Hypothalamus (tissue), 51 donors: ENCODE measurements at places on chromosomes 2 and 18.

DNA sequence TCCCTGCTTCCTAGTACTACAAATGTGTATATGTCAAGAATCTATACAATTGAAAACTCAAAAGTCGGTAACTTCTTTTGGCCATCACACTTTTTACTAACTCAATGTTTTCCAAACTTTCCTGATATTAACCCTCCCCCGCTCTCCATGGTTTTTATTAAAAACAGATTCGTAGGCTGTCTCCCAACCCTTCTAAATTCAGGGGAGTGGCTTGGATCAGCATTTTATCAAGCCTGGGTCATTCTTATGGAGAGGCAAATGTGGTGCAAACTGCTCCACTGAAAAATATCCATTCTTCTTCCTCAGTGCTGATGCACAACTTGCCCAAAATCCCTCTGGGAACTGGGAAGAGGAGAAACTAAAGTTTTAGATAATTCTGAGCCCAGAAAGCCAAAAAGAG is 134.2 kb downstream of the RIF1 start:
- no peak for DNase-seq

- no peak for DNase-seq
Measured at GRCh38 chr2:189504238-189504637, 63.0 kb downstream of the WDR75 start.

DNA sequence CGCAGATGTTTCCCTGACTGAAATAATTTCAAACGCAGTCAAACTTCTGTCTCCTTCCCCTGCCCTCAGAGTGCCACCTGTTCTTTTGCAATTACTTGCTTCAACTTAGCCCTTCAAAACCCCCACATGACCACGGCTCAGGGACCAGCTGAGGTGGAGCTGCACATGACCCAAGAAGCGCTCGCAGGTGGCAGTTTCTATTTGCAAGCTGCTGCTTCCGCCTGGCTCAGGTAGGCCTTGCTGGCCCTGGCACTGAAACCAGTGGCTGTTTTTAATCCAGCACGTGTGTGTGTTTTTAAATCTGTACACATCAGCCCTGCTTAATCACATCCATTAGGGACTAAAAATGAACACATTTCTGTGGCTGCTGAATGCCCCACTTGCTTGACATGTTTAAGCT is 95.3 kb downstream of the CCDC93 start:
- DNase-seq, result no peak

DNA sequence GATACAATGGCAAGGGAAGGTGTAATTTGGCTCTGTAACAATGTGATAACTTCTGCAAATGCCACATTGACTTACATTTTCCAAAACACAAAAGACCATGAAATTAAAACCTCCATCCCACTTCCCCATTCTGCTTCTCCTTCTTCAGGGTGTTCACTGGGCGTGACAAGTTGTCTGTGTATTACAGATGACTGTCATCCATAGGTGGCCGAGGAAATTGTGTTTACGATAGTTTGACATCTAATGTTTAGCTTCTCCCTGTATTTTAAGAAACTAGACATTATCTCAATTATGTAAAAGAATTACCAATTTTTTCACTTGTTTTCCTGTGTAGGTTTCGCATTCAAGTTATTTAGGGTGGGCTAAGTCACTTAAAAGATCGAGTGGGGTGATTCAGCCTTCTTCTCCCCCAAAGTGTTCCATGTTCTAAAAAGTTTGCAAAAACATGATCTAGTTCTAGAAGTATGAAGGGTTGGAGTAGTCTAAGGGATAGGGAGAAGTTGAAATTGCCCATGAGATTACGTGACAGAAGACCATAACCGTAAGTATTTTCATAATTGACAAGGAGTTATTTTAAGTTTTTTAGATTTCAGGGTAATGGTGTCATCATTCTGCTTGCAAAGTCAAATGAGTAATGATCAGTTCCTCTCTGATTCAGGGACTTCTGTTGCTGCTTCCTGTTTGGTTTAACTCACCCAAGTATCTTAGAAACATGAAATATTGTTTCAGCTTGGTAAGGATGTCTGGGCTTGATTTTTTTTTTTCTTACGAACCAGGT is 25.2 kb upstream of the CYTIP start:
- no peak for DNase-seq

DNA sequence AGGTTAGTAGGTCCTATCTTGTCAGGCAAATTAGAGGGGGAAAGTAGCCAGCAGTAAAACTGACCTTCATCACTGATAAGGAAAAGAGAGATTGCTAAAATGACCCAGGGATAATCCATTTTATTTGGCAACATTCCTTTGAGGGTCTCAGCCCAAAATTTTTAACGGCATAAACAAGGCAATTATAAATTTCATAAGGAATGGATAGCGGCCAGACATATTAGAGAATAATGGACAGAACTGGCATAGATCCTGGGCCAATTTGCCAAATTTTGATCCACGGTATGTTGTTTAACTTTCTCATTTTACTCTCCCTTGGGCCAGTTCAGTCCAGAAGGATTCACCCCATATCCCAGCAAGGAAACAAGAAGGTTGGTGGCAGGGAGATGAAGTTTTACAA is 170.4 kb upstream of the BCL2L11 start:
- no peak for DNase-seq

DNA sequence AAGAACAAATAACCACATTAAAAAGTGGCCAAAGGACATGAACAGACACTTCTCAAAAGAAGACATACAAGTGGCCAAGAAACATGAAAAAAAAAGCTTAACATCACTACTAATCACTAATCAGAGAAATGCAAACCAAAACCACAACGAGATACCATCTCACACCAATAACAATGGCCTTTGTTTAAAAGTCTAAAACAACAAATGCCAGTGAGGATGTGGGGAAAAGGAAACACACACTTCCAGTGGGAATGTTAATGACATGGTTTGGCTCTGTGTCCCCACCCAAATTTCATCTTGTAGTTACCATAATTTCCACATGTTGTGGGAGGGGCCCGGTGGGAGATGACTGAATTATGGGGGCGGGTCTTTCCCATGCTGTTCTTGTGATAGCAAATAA is 147.1 kb downstream of the GALNT1 start:
- DNase-seq, result no peak

- DNase-seq, result peak; percentile 25
Measured at GRCh38 chr18:41391616-41392595, 563.1 kb upstream of the PIK3C3 start.

GRCh38 chr18:3789525-3789924 is 339.6 kb downstream of the TGIF1 start:
- no peak for DNase-seq

DNA sequence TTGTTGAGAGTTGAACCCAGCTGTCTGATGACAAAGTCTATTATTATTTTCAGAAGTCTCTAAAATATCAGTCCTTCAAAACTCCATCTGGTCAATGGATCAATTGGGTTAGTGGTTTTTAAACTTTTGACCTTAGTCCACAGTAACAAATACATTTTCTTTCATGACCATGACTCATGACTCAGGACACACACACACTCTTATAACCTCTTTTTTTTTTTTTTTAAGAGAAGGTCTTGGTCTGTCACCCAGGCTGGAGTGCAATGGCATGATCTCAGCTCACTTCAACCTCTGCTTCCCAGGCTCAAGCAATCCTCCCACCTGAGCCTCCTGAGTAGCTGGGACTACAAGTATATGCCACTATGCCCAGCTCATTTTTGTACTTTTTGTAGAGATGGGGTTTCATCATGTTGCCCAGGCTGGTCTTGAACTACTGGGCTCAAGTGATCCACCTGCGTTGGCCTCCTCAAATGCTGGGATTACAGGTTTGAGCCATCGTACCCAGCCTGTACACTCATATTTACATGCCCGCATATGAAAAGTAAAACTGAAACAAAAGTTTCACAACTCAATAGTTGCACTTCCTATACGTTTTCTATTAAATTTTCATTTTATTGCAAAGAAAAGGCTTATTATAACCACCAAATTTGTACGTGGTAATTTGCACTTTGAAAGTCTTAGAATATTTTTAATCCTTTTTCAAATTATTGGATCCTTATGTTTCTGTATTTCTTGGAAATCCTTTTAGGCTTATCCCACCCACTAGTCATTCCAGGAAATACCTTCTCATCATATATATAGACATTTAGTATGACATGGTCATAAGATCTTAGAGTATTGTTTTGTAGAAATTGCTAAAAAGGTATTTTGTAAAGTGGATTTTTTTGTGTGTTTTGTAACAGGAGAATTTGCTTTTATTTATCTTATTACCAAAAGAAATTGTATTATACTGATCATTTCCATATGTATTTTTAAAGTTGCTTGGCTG is 199.0 kb downstream of the LPIN1 start:
- no peak for DNase-seq

DNA sequence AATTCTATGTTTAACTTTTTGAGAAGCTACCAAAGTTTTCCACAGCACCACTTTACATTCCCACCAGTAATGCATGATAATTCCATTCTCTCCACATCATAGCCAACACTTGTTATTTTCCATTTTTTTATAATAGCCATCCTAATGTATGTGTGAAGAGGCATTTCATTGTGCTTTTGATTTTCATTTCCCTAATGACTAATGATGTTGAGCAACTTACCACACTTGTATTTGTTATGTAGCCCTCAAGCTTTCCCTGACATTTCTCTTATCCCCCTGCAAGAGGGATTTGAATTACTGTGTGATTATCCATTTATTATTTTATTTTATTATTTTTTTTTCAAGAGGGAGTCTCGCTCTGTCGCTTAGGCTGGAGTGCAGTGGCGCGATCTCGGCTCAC is 23.6 kb upstream of the SOS1 start:
- no peak for DNase-seq

DNA sequence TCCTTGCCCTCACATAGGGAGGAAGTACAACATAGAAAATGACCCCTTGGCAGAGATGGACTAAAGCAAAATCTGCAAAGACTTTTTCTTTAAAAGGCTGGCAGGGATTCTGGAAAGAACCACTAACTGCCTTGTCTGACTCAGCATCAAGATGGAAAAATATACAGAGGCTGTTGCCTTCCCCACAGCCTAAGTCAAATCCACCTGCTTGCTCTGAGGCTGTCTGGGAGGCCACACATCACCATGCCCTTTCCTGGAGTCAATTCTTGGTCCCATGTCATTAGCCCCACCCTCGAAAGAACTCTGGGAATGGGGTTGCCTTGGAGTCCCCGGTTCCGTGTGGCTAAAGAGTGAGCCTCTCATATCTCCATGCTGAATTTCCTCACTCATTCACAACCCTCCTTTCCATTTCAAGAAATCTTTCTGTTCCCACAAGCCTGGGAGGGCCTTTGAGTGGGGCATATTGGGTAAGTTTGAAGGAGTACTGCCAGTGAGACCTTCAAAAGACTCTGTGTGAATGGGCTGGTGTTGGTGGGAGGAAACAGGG is 39.4 kb downstream of the BMP10 start:
- no peak for DNase-seq

DNA sequence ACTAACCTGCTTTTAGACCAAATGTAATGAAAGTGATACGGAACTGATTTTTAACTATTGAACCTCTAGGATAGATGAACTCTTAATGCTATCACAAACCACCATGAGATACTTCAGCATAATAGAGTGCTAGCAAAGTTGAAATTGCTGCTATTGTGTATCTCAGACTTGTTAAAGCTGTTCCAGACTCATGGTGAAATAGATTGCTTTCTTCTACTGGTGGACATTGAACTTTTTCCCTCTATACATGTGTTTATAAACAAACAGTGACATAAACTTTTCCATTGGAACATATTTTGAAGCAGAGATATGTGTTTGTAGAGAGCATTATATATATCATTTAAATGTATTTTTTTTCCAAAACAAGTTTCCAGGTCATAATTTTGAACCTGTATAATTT is 157.3 kb downstream of the CAMKMT start:
- DNase-seq, result no peak

GRCh38 chr2:110871637-110872036 is 139.3 kb downstream of the ACOXL start:
- no peak for DNase-seq

DNA sequence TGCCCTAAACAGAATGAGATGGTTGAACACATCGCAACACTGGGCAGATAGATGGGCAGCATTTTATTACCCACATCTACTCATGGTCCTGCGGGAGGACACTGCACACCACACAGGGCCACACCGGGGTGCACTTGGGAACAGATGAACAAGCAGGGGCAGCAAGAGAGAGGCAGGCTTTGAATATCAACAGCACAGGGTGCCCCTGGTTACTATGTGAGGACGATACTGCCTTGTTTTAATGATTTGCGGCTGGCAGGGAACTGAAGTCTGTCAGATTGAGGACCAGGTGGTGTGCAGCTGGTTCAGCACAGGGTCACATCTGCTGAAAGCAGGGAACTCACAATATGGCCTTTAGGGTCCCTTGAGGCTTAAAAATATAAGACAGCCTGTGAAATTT is 195.7 kb downstream of the PIEZO2 start:
- no peak for DNase-seq
